ENCODE measurements at places on chromosomes 13 and 19.

DNA sequence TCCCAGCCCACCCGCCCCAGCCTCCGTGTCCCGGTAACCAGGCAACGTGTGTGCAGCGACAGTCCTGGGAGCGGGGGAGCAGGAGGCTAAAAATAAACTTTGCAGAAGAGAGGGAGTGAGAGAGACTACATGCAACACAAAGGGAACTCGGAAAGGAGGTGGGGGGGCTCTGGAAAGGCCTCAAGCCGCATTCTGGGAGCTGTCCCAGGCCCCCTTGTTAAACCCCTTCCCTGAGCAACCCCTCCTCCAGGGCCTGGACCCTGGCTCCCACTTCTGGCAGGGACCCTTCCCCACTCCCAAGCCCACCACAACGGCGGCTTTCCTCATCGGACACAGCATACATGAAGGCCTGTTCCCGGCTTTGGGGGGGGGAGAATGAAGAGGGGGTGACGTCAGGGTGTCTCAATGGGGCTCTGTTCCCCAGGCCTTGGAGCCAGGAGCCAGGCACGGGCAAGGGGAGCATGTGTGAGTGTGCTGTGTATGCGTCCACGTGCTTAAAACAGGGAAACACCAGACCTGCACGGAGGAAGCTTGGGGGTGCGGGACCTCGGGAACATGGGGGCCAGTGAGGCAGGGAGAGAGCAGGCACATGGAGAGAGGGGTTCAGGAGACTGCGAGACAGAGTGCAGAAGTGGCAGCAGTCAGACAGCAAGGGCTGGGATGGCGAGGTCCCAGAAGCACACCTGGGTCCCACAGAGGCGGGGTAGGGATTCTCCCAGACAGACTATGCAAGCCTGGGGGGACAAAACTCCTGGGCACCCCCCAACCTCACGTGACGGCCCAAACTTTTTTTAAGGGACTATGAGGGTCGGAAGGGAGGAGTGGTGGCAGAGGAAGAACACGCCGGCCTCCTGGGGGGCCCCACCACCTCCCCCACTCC lies 2.3 kb downstream of the ERF start:
- no peak for DNase-seq

GRCh38 chr13:50512474-50513299 lies 330.8 kb downstream of the DLEU7 start:
- peak; percentile 51 for DNase-seq

DNA sequence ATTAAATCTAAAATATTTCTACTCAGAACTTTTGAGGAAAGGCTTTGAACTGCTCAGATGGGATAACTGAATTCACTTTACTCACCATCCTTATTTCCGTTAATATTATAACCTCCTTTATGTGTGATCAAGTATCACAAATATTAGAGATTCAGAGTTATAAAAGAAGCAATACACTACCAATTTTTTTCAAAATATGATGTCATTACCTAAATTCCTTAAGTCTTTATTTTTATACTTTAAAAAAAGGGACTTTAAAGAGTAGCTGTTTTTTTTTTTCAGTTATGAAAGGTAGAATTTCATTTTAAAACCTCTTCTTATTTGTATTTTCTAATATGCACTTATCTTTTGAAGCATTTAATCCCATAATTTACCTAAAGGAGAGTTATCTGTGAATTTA lies 239.5 kb downstream of the DIAPH3 start:
- no peak for DNase-seq

DNA sequence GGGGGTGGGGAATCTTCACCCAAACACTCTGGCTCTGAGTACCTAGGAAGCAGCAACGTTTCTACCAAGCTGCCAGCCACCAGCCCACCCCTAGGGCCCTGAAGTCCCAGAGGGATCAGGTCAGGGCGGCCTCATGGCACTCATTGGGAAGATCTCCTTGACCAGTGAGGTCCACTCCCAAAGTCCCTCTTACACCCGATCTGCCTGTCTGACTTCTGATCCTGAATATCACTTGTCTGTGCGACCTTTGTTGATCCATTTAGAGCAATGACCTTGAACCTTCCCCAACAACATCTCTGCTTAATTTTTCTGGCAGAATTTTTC lies 2.1 kb upstream of the GNA15 start:
- no peak for DNase-seq

GRCh38 chr13:70237131-70237530 lies 128.9 kb upstream of the KLHL1 start:
- DNase-seq: no peak

- no peak for DNase-seq
Observed at GRCh38 chr19:18682807-18683108, 722 bp upstream of the CRTC1 start.

DNA sequence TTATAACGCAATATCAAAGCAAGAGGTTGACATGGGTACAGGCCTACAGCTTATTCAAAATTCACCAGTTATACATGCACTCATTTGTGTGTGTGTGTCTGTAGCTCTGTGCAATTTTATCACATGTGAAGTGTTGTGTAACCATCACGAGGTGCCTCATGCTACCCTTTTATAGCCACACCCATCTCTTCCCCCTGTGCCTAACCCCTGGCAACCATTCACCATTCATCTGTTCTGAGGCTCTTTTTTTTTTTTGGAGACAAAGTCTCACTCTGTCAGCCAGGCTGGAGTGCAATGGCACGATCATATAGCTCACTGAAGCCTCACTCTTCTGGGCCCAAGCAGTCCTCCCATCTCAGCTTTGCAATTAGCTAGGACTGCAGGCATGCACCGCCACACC lies 78.4 kb downstream of the DPF1 start:
- no peak for DNase-seq

DNA sequence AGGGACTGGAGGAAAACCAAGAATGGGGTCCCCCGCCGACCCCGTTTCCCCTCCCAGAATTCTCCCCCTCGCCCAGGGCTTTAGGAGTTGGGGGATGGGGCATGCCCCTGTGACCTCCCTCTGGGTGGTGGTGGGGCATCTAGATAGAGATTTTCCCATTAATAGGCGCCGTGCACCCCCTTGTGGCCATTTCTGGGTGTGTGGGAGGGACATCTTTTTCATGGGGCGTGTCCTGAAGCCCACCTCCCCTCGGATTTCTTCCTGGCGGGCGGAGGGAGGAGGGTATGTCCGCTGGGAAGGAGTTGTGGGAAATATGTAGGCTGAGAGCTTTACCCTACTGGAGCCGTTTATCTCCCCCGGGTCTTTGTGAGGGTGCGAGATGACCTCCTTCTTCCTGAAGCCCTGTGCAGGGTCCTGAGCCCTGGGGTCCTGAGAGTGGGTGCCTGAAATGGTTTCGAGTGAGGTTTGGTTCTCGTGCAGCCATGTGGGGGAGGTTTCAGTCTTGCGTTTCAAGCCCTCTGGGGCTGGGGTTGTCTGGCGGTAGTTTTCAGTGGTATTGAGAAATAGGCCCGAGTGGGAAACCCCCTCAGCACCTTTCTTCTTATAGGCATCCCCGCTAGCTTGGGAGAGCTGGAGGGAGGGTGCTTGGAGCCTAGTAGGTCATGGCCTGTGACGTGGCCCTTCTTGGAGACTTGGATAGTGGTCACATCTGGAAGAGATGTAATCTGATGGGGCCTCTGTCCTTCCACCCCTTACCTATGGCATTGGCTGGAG lies 1.0 kb downstream of the PRMT1 start:
- peak; percentile 45 for DNase-seq

- DNase-seq: no peak
Observed at GRCh38 chr13:22014469-22014868, 343.6 kb downstream of the FGF9 start.
